ENCODE measurements at places on chromosomes 12 and 14. TPM values are rescaled to one million over a fixed set of nuclear protein-coding genes. Genes with fewer than 3 reads are reported as not detected.

- no peak for DNase-seq
Measured at GRCh38 chr14:94112513-94113063, 2.1 kb downstream of the IFI27 start.

CLEC6A gene
- total RNA-seq = not detected

- DNase-seq = no peak
Measured at GRCh38 chr14:69400154-69400553, 1.7 kb downstream of the SLC39A9 start.

- DNase-seq = no peak
Measured at GRCh38 chr14:82449926-82450468, 916.3 kb upstream of the SEL1L start.

- no peak for DNase-seq
Measured at GRCh38 chr12:4133636-4134447, 139.7 kb upstream of the CCND2 start.

DNA sequence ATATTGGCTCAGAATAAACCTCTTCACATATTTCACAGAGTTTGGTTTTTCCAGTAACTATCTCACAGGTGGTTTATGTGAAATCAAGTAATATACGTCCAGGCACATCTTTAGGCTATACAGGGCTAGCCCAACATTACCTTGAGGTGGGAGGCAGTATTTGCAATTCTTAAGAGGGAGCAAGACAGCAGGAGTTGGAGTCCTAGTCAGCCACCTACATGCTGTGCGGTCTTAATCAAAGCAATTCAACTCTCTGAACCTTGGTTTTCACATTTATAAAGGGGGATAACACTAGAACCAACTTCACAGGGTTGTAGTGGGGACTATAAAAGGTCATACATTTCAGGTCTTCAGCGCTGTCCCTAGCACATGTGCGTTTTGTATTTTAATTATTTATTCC, 73.5 kb upstream of the FICD start:
- DNase-seq = no peak

JPH4 gene
- total RNA-seq = not detected

BICDL1 gene
- total RNA-seq = not detected

DNA sequence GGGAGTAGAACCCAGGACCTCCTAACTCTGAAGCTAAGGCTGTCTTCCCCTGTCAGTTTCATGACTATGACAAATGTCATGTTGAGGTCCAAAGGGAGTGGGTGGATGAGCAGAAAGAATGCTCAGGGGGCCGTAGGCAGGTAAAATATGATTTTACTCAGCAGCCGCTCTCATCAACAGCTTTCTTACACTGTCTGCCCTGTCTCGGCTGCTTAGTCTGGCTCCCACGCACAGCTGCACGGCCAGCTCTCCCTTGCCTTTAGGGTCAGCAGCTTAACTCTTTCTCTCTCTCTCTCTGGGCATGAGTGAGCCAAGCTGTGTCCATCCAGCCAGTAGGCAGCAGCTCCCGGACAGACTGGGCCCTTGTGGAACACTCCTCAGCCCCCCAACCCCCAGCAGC, 95.2 kb downstream of the GCH1 start:
- no peak for DNase-seq

GRCh38 chr12:116267948-116268347, 9.5 kb downstream of the MED13L start:
- DNase-seq = no peak
